ENCODE measurements at places on chromosomes 6 and 20.

DNA sequence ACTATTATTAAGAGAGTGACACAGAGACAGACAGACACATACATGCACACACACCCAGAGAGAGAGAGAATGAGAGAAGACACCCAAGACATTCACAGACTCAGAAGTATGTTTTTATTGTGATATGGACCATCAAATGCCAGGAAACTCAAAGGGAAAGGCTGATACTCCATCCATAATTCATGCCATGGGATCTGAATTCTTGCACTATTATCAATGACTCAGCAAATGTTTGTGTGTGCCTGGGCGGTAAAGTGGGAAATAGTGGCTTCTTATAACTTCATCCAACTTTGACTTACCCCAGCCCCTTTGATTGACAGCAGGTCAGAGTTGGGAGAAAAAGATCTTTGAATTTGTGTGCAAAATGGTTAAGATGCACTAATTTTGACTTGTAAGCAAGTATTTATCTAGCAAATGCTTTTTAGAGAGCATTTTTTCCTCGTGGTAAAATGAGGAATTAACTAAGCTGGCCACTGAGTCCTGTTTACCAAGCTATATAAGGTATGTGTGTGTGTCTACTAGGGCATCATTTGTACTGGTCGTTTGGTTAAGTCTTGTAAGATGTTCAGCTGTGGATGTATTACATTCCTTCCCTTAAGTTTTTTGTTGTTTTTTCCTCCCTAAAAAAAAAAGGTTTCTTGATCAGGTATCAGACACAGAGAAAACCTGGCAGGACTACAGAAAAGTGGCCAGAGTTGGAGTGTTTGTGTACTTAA, 3.0 kb upstream of the CCN2 start:
- no peak for DNase-seq

- no peak for DNase-seq
These were observed 57.8 kb downstream of the POPDC3 start for GRCh38 chr6:105121981-105122380.

GRCh38 chr20:1711826-1712601, 54.4 kb upstream of the SIRPG start:
- DNase-seq = no peak

- peak; percentile 58 for DNase-seq
These were observed 5.9 kb upstream of the BCAS1 start for GRCh38 chr20:54076259-54076658.

DNA sequence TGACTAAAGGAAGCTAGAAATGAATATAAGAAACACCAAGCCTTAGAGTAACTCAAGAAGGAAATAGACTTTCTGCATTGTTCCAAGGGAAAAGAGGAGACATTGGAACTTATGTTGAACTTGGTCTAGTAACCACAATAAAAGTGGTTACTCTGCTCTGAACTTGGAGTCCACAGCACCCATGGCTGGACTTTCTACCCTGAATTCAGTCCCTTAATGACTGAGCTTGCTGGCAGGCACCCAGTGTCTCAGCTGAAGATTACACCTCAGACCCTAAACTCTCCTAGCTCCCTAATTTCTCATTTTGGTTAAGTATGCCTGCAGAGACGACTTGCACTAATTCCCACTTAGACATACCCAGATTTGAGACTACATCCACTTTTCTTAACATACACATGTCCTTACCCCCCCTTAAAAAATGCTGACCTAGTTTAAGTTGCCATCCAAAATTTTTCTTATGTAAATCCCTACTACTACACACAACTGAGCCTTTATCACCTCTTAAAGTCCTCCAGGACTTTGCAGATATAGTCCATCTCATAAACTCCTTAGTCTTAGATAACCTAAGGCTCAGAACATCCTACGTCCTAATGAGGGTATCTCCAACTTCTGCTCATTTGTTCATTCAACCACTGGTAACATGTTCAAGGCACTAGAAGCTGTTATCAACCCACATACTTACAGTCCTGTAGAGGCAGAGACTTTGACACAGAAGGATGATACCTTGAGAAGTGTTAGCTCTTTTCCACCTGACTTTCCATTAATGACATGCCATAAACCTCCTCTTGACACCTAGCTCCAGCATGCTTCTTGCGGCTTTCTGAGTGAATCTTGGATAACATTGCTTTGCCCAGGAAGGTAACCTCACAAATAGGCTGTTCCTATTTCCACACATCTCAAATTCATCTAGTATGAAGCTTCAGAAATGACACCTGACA, 129.8 kb downstream of the ALDH8A1 start:
- no peak for DNase-seq

GRCh38 chr6:44699851-44700250, 312.3 kb downstream of the CDC5L start:
- no peak for DNase-seq

- no peak for DNase-seq
These were observed 62.8 kb upstream of the CD93 start for GRCh38 chr20:23148731-23149570.

GRCh38 chr6:41572613-41573012, 26.4 kb downstream of the FOXP4 start:
- DNase-seq = no peak

DNA sequence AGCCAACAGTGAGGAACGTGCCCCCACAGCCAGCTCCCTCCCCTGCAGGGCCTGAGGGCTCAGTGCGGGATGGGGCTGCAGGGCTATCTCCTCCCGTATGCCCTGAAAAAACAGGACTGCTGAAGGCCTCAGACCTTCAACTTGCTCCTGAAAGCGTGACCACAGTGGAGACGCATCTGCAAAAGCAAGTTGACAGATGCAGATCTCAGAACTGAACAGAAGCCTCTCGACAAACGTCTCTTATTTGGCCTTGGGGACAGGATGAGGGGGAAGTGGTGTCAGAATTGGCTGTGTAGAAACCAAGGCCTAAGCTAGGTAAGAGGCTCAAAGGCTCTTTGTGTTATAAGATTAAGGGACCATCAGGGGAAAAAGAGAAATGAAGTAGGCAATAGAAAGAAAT, 120.7 kb upstream of the SLC22A23 start:
- DNase-seq = no peak
